ENCODE measurements at places on chromosomes 7 and 10. TPM values are rescaled to one million over a fixed set of nuclear protein-coding genes. Genes with fewer than 3 reads are reported as not detected.
A peak's percentile ranks its signal among the peaks of the same experiment; 100 is the strongest.

DNA sequence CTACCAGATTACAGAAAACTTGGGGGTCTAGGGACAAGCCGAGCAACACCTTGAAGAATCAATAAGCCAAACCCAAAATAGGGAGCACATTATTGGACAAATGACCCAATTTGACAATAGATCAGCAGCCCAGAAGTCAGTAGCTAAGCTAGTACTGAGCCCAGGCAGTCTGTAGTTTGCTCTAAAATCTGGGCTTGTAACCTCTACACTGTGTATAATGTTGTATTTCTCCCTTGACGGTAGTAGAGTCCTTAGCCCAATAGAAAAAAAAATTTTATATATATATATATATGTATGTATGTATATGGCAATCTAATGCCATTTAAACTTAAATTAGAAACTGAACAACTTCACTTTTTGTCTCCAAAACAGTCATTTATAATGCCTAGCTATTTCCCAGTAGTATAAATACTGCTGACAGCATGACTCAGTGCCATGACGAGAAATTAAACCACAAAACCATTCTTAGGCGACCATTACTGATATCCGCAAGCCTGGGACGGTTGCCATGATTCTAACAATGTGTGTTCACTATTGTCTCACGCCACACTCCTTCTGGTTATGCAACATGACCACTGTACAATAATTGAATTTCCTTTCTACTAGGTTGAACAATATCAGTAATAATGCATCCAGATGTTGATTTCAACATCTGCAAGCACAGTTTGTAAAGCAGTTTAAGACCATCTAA, 110.5 kb downstream of the IPMK start:
- no peak for DNase-seq

DNA sequence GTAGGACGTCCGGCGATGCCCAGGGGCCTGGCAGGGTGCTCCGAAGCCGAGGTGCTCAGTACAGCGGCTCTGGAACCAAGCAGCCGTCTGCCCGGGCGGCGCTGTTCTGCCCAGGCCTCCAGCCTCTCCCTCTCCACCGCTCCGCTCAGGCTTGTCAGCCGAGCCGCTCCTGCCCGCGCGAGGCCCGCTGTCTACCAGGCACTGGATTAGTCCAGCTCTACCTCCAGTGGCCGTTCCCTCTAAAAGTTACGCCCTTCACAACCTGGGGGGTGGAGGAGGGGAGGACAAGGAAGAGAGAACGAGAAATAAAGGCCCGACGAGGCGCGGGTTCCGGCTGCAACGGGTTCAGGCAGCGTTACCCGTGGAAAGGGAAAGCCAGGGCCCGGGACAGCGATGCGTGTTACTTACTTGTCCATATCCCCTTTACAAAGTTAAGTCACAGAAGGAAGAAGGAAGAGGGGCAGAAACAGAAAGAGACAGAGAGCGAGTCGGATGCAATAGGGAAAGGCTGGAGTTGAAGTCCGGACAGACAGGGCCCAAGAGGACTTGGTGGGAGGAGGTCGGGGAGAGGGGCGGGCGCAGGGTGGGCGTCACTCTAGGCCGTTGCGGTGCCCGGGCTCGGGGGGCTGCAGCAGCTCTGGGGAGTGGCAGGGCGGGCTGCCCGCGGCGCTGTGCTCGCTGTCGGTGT, 2.8 kb downstream of the SP8 start:
- peak; percentile 59 for DNase-seq

DNA sequence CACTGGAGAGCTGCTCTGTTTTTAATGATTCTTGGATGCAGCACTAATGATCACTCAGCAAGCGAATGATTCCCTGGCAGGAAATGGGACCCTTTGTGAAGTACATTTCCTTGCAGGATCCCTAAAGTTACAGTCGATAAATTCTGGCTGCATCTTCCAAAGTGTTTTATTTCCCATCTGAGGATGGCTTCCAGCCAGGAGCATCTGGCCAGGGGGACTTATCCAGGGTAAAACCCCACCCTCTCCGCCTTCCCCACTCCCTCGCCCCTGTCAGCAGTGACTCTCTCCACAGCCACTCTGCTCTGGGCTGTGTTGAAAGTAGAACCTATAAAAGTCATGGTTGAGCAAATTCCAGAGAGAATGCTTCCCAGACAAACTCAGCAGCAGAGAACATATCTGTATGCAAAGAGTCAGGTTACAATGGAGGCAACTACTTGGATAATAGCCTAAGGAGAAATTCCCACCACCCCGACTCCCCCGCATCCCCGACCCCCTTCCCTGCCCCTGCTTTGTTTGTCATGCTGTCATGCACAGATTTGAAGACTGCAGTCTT, 111.0 kb upstream of the ANLN start:
- DNase-seq, result no peak

DNA sequence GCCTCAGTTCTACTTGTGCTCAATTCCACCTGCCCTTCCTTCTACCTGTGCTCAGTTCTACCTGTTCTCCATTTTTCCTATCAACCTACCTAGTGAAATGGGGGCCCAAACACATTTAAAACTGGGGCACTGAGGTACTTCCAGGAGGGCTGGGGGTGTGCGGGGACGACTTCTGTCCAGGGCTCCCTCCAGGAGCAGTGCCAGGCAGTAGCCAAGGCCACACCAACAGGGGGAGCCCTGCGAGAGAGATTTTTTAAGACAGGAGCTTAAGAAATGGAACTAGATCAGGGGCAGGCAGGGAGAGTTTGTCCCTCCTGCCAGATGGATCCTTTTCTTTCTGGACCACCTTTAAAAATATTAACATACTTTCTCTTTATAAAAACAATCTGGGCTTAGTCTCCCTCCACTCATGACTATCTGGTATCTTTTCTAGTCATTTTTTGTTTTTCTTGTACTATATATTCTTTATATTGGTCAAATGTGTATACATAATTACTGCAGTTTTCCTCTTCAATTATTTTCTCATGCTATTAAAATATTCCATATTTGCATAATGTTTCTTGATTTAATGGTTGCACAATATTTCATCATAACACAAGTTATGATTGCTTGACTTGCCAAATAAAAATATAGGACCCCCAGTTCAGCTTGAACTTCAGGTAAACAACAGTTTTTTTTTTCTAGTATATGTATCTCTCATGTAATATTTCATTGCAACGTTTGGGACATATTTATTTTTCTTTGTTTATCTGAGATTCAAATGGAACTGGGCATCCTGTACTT, 47.3 kb upstream of the INSYN2A start:
- DNase-seq, result peak; percentile 78

The CCDC3 gene
- total RNA-seq, result 26.1 TPM

All from endothelial cell (in vitro differentiated cells).